ENCODE measurements at places on chromosomes 5 and 9. TPM values are rescaled to one million over a fixed set of nuclear protein-coding genes. Genes with fewer than 3 reads are reported as not detected.

SUSD3 gene
- 0.54 TPM for total RNA-seq

- no peaks in the 10 kb centered on the region for H3K36me3 ChIP-seq
- no peaks in the 10 kb centered on the region for H3K27me3 ChIP-seq
- no peak for DNase-seq
- H3K4me1 ChIP-seq = no peaks in the 10 kb centered on the region
- no peak overlapping the region for H3K4me3 ChIP-seq
These were observed 43.5 kb downstream of the PTPDC1 start for GRCh38 chr9:94127806-94128205.

- peak overlapping the region; percentile 88 for H3K27ac ChIP-seq
- H3K36me3 ChIP-seq = no peaks in the 10 kb centered on the region
- DNase-seq = peak; percentile 39
These were observed 583.4 kb downstream of the ACTL7B start for GRCh38 chr9:108272349-108272899.

GRCh38 chr5:73157414-73158303, 15.3 kb upstream of the TMEM174 start:
- no peaks in the 10 kb centered on the region for H3K36me3 ChIP-seq
- H3K27ac ChIP-seq = no peak overlapping the region
- no peak for DNase-seq
- H3K27me3 ChIP-seq = peaks cover 7% of the 10 kb centered on the region
- no peak overlapping the region for H3K4me3 ChIP-seq

DNA sequence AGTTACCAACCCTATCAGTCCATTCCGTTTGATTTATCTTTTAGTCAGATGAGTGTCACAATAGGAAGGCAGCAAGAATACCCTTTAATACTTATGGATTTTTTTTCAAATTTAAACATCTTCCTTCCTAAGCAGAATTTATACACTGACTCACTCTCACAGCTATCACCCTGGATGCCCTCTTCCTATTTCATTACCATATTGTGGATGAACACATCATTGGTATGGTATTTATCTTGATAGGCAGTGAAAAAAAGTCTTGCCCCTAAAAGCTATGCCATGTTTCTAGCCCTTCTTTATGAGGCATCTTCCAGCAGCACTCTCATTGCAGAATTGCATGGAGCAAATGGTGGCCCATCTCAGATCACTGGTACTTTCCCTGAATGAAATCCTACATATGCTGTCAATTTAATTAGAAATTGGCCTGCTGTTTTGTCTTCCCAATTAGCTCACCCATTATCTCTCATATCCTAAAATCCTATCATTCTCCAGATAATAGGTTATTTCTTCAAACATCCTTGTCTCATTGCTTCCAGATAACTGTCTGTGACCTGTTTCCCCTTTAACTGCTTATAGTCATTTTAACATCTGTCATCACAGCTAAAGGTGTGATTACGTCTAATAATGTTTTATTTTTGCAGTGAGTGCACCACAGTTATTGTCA, 433.5 kb upstream of the POU5F2 start:
- H3K27me3 ChIP-seq = no peaks in the 10 kb centered on the region
- peak; percentile 69 for DNase-seq
- H3K4me3 ChIP-seq = no peak overlapping the region
- H3K36me3 ChIP-seq = no peaks in the 10 kb centered on the region

DNA sequence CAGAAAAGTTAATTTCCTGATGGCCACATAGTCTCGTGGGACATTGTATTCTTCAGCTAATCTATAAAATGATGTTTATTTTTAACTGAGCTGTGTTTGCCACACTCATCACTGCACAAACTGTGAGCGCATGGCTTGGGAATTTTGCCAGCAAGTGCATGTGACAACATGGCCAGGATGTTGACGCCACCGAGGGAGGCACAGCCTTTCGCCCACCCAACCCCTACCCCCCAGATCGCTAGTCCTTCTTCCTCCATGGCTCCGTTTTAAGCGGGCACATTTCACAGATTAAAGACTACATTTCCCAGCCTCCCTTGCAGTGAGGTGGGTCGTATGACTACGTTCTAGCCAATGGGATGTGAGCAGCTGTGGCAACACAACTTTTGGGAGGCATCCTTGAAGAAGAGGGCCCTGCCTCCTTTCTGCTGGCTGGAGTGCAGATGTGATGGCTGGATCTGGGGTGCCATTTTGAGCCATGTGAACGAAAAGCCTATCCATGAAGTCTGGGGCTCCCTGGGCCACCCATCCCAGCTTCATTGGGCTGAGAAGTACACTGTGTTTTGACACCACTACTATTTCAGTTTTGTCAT, 7.9 kb downstream of the NRARP start:
- no peaks in the 10 kb centered on the region for H3K4me1 ChIP-seq
- peaks cover 26% of the 10 kb centered on the region for H3K27me3 ChIP-seq
- no peaks in the 10 kb centered on the region for H3K36me3 ChIP-seq
- no peak overlapping the region for H3K4me3 ChIP-seq
- DNase-seq = peak; percentile 56

- no peaks in the 10 kb centered on the region for H3K36me3 ChIP-seq
- no peak overlapping the region for H3K4me3 ChIP-seq
- peaks cover 10% of the 10 kb centered on the region for H3K4me1 ChIP-seq
- no peak overlapping the region for H3K27ac ChIP-seq
- peaks cover 25% of the 10 kb centered on the region for H3K27me3 ChIP-seq
These were observed 10.9 kb upstream of the LAMC3 start for GRCh38 chr9:130997925-130998596.

GRCh38 chr5:138241688-138242571, 28.8 kb upstream of the CDC23 start:
- H3K27ac ChIP-seq = no peak overlapping the region
- peak overlapping the region; percentile 25 for H3K4me3 ChIP-seq
- H3K36me3 ChIP-seq = no peaks in the 10 kb centered on the region
- H3K27me3 ChIP-seq = peaks cover 50% of the 10 kb centered on the region
- H3K4me1 ChIP-seq = no peaks in the 10 kb centered on the region
- DNase-seq = no peak

GRCh38 chr9:81182431-81182830, 506.9 kb downstream of the TLE1 start:
- H3K4me3 ChIP-seq = no peak overlapping the region
- H3K4me1 ChIP-seq = peaks cover 3% of the 10 kb centered on the region
- no peak overlapping the region for H3K27ac ChIP-seq
- H3K27me3 ChIP-seq = peaks cover 2% of the 10 kb centered on the region
- no peaks in the 10 kb centered on the region for H3K36me3 ChIP-seq
- DNase-seq = peak; percentile 77

DNA sequence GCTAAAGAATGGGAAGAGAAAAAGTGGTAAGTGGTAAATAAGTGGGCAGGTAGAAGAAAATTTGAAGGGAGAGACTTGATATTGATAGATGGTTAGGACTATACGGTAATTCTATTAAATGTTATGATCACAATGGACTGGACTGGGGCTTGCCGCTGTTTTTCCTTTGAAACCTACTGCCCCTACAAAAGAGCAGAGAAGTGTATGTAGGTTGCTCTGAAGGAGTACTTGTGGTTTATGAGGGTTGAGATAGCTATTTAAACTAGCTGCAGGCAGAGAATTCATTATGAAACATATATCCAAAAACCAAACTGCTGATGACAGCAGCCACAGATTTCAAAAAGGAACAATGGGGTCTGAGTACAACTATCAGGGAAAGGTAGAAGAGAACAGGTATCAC, 16.8 kb upstream of the HK3 start:
- H3K27ac ChIP-seq = no peak overlapping the region
- H3K4me3 ChIP-seq = no peak overlapping the region
- H3K4me1 ChIP-seq = no peaks in the 10 kb centered on the region
- H3K36me3 ChIP-seq = peaks cover 4% of the 10 kb centered on the region
- no peaks in the 10 kb centered on the region for H3K27me3 ChIP-seq

- no peak overlapping the region for H3K4me3 ChIP-seq
- H3K36me3 ChIP-seq = no peaks in the 10 kb centered on the region
- no peak overlapping the region for H3K27ac ChIP-seq
- 0 out of 2 replicates have a peak, but pooled peaks cover 2% of the 10 kb centered on the region for H3K27me3 ChIP-seq
These were observed 21.9 kb upstream of the FAM169A start for GRCh38 chr5:74888117-74888516.

GRCh38 chr9:106038266-106039001, 344.1 kb downstream of the TMEM38B start:
- no peak overlapping the region for H3K27ac ChIP-seq
- no peaks in the 10 kb centered on the region for H3K27me3 ChIP-seq
- DNase-seq = no peak
- H3K4me1 ChIP-seq = no peaks in the 10 kb centered on the region

DNA sequence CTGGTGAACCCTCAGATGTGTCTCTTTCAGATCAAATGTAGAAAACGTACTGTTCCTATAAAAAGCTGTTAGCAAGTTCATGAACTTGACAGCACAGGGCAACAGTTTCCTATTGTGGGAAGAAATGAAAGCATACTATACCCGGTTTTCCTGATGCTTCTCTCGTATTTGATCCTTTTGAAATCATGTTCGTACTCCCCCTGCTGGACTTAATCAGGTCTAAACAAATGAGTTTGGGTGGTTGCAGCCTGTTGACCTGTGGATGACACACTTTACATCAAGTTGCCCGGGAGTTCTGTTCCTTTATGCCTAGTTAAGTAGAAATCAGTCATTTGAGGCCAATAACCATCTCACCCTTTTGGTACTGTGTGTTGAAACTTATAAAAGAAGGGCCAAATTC, 1992.3 kb downstream of the MAT2B start:
- no peaks in the 10 kb centered on the region for H3K4me1 ChIP-seq
- no peak overlapping the region for H3K4me3 ChIP-seq
- no peaks in the 10 kb centered on the region for H3K36me3 ChIP-seq
- peak; percentile 3 for DNase-seq
